ENCODE measurements at places on chromosomes 6 and 20. TPM values are rescaled to one million over a fixed set of nuclear protein-coding genes. Genes with fewer than 3 reads are reported as not detected.

The CASS4 gene
- not detected for total RNA-seq

The SDCBP2 gene
- 4.0 TPM for total RNA-seq

The SGK2 gene
- 0.56 TPM for total RNA-seq

The ZFP57 gene
- total RNA-seq, result not detected

The TDP2 gene
- 56.9 TPM for total RNA-seq

The ENPP1 gene
- 2.4 TPM for total RNA-seq

The CHRNA4 gene
- total RNA-seq, result 165 TPM

The PCK1 gene
- not detected for total RNA-seq

The SLC25A27 gene
- total RNA-seq, result 13.6 TPM

The STX7 gene
- 62.7 TPM for total RNA-seq

DNA sequence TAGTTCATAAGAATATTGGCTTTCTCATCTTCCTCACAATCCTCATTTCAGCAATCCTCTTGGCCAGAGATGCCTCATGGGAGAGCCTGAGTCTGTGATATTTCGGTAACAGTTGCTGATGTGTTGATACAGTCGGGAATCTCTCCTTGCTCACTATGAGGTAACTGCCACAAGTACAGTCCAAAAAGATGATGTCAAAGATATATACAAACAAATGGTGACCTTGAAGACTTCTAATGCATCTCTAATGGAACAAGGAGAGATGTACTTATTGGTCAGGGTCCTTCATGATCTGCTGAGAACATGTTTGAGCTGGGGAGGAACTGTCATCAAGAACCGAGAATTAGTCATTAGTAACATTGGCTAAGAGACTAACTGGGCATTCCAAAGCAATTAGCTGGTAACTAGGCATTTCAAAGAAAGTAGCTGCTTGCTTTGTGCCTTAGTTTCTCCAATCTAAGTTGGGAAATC, 56.1 kb downstream of the FILIP1 start:
- DNase-seq, result no peak

DNA sequence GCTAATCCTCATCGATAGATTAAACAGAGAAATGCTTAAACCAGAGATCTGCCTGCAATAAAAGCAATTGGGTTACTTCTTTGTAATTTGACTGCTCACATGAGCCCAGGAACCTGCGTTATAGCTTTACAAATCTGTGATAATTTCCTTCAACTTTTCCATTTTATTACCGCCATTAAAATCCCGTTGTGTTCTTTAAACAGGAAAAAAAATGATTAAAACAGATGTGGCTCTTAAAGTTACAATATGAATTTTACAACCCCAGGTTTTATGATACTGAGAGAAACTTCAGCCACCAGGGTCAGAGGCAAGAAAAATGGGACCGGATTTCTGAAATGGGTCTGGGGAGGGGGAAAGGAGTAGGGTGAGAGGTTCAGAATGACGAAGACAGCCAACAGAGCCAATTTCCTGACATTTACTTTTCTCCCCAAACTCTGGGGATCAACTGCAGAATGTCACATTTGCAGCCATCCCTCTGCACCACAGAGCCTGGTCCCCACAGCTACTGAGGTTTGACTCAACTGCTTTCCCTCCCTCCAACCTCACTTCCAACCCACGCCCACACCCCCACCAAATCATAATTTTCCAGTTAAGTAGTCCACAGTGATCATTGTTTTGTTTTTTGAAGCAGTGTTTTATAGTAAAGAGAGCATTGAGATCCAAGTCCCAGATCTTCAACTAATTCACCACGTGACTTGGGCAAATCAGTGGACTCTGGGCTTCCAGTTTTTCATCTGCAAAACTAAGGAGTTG, 77.6 kb upstream of the EYA2 start:
- no peak for DNase-seq

GRCh38 chr6:169837529-169838250, 86.3 kb downstream of the ERMARD start:
- no peak for DNase-seq

GRCh38 chr20:50625986-50626677, 65.2 kb downstream of the RIPOR3 start:
- DNase-seq, result peak; percentile 66

GRCh38 chr6:43215066-43215465, 14.2 kb downstream of the DNPH1 start:
- DNase-seq, result no peak

GRCh38 chr20:25062841-25063240, 4.9 kb upstream of the ACSS1 start:
- DNase-seq, result no peak

GRCh38 chr6:143570147-143570853, 58.8 kb upstream of the FUCA2 start:
- no peak for DNase-seq

- DNase-seq, result no peak
Measured at GRCh38 chr6:70586114-70586513, 19.4 kb downstream of the SDHAF4 start.

- no peak for DNase-seq
Measured at GRCh38 chr6:85556992-85557668, 36.5 kb downstream of the SNX14 start.

- DNase-seq, result no peak
Measured at GRCh38 chr6:141026504-141026903, 1106.2 kb upstream of the GJE1 start.

DNA sequence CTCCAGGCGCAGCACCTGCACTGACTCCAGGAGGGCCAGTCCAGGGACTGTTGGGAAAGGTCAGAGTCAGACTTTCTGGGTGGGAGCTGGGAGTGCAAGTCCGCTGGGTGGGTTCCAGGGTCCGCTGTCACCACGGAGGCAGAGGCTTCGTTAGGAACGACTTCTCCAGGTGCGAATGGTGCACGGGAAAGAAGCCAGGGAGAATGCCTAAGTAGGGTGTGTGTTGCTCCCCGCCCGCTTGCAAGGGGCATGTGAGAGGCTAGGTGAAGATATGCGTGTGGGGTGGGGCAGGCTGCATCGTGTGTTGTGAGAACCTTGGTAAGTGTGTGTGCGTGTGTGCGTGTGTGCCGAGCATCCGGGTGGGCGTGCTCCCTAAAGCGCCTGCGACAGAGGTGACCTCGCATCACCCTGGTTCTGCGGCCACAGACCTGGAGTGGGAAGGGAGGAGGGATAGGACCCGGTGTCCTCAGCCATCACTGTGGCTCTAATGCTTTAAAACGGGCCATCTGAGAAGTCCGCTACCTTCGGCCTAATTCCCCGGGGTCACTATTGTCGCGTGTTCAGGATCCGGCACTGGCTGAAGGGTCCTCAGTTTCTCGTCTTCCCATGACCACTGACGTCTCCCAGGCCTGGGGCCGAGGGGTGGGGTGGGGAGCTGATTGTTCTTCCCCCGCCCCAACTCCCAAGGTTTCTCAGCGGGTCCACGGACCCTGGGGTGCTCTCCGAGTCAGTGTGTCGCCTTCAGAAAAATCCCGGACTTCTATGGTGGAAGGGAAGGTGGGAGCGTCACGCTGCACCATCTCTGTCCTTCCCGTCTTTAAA, 6.1 kb downstream of the SLC32A1 start:
- DNase-seq, result no peak

DNA sequence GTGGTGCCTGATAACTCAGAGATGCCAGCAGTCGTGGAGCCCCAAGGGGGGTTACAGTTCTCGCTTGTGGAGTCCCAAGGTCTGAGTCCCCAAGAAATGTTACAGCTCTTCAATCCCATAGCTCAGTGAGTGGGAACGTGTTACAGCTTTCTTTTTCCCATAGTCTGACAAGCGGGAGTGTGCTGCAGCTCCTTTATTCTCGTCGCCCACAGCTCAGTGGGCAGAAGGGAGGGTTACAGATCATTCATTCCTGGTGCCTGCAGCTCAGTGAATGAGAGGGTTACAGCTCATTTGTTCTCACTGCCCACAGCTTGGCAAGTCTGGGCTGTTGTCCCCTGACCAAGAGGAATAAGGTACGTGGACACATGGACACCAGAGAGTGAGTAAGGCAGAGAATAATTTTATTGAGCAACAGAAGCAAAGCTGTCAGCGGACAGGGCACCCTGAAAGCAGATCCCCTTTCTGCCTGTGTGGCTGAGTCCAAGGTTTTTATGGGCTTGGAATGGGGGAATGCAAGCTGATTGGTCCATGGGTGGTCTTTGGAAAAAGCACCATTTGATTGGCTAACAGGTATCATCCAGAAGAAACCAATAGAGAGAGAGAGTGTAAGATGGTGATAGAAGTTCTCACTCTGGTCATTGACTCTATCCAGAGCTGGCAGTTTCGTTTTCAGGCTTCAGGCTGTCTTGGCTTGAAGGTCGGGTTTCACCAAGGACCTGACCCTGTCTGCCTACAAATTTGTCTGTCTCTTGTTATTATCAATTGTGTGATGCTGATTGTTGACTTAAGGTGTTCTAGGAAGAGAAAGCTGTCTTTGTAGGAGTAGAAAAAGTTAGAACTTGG, 16.4 kb downstream of the RNF217 start:
- DNase-seq, result no peak

DNA sequence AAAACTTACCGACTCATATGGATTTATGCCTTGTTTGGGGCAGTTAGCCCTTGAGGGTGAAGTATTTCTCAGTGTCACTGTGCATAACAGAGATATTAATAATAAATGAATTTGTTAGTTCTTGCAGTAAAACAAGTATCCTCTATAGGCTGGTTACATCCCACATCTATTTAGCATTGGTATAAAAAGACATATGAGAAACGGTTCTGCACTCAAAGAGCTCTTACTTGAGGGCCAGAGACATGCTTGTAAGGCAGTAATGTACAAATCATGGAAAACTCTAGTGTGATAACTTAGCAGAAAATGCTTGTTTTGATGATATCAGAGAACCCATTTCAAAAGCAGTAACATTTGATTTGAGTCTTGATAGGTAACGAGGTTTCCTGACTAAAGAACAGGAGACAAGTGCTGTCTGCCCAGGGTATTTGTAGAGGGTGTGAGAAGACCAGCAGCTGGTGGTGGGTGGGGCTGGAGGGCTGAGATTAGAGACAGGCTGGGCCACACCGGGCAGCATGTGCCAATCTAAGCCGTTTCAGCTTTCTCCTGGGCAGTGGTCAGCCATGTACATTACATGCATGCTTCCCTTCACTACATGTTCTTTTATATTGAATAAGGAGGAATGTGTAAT, 46.3 kb downstream of the TULP4 start:
- no peak for DNase-seq

DNA sequence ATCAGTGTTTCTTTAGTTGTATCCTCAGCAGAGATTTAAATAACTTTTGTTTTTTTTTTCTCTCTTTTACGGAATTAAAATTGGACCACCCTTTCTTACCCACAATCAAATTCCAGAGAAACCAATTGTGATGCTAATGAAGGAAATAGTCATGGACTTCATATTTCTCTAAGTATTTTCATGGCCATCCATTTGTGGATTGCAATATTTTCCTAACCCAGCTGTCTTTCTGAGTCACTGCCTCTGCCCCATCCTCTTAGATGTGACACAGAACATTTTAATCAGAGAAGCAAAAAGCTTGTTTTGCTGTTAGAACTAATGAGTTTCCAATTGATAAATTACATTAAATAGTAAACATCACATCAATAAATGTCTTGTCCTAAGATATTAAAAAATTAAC, 405.5 kb upstream of the ADGRB3 start:
- DNase-seq, result no peak

DNA sequence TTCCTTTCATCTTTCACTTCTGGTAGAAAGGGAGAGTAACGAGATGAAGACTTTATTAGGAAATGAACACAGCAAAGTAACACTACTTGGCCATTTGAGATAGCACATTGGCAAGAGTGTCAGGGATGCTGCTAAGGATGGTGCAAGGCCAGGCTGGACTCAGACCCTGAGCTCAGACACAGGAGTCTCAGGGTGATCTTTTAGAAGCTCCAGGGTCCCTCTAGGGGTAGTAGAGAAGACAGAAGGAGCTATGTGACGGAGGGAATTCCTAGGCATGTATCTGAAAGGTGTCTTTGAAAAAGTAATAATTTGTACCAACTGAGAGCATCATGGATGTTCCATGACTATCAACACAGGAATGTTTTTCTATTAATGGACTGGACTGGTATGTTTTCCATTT, 436.5 kb downstream of the DHX35 start:
- DNase-seq, result no peak

DNA sequence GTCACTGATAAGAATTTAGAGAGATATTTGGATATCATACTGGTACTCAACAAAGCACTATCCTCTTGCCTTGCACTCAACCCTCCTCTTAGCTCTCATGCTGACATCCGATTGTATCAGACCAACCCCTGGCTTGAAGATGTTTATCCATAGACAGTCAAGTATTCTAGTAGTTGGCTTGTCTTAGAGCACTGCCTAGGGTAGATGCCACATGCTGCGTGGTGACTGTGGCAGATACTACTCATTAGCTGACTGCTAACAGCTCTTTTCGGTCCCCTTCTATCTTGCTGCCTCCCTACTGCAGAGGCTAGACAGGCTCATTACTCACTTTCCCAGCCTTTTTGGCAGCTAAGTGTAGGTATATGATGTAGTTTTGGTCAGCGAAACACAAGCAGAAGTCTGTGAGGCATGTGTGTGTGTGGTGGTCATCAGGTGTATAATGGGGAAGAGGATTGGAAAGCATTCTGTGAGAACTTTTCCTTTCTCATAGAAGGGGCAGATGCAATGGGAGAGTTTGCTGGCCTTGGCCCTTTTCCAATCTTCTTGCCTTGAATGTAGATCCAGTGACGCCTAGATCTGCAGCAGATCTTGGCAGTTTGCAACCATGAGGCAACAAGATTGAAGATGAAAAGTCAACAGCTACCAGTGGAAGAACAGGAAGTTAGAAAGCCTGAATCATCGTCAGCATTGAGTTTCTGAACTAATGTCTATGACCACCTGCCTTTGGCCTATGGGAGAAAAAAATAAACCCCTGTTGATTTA, 4.4 kb upstream of the IFNGR1 start:
- DNase-seq, result no peak

GRCh38 chr6:31115941-31116560, 1.5 kb downstream of the PSORS1C1 start:
- no peak for DNase-seq

GRCh38 chr6:123518441-123519188, 118.1 kb downstream of the TRDN start:
- DNase-seq, result no peak

GRCh38 chr6:85565736-85566135, 27.9 kb downstream of the SNX14 start:
- DNase-seq, result no peak

- DNase-seq, result no peak
Measured at GRCh38 chr6:165159460-165159859, 149.9 kb downstream of the C6orf118 start.

Data from glutamatergic neuron (in vitro differentiated cells).